ENCODE measurements at places on chromosomes 3 and 15. TPM values are rescaled to one million over a fixed set of nuclear protein-coding genes. Genes with fewer than 3 reads are reported as not detected.

DNA sequence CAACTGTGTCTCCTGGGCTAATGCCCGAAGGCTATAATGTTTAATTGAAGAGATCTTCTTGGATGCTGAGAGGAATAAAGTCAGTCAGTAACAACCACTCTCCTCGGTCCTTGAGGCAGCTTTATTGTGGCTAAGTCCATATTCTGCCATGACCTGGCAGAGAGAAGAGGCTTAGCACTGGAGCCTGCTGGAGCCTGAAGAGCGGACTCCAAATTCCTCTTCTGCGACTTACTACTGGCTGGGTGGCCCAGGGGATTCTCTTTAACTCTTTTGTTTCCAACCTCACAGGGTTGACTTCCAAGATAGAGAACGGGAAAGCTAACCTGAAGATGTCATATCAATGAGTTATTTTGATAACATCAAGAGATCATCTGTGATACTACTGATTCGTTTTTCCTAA is 71.1 kb downstream of the MYO1E start:
- DNase-seq: no peak

GYG1 gene
- total RNA-seq: 54.5 TPM

- no peak for DNase-seq
These were observed 73.8 kb upstream of the ATP13A5 start for GRCh38 chr3:193452338-193452737.

DNA sequence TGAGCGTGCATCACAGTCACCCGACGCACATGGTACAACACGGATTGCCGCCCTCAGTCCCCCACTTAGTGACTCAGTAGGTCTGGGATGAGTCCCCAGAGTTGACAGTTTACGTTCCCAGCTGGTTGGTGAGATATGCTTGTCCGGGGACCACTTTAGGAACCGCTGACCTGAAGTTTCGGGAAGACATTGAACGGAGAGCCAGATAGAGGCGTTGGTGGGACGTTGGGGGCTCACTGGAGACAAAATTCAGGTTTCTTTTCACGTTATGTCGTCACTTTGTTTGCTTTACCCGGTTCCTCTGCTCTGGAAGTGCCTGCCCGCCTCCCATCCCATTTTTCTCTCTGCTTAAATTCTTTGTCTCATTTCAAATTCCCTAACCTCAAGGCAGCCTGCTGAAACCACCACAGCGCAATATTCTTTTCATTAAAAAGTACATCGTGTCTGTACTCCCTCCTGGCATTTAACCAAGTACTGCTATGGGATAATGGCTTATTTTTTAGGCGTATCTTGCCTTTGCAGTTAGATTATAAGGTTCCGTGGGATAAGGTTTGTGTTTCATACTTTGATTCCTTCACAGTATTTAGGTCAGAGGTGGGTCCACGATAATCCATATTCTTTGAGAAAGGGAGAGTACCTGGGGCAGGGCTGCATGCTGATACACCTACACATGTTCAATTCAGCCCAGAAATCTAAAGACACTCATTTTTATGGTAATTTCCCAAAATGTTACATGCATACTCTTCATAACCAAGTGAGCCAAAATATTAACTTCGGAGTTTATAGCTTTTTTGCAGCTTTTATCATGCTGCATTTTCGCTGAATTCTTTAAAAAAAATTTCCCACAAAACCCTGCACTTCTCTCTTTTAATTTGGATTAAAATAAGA is 921 bp downstream of the LMLN start:
- no peak for DNase-seq

LRRC31 gene
- 0.78 TPM for total RNA-seq

DNA sequence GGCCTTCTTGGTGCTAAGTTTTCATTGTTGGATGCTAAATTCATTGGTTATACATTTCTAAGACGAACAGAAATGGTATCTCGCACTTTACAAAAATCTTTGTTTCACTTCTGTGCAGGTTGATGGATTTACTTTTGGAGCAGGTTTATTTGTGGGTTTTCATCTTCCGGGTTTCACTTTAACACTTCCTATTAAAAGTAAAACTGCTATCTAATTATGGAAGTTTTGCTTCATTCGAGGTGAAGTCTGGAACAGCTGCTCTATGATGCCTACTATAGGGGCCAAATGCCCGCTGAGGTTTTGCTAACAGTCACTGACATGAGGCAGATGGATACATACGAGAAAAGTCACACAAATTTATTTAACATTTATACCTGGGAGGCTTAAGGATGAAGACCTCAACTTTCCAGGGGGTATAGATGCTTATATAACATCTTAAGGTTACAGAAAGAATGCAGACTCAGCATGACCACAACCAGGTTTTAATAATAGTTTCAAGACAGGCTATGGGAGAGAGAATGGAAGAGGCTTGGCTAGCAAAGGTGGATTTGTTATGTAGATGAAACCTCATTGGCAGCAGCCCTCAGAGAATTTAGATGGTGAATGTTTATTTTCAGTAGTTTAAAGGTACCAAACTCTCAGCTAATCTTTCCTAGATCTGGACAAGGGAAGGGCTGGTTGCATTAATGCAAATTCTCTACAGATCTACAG is 54.2 kb downstream of the OSTN start:
- no peak for DNase-seq

DNA sequence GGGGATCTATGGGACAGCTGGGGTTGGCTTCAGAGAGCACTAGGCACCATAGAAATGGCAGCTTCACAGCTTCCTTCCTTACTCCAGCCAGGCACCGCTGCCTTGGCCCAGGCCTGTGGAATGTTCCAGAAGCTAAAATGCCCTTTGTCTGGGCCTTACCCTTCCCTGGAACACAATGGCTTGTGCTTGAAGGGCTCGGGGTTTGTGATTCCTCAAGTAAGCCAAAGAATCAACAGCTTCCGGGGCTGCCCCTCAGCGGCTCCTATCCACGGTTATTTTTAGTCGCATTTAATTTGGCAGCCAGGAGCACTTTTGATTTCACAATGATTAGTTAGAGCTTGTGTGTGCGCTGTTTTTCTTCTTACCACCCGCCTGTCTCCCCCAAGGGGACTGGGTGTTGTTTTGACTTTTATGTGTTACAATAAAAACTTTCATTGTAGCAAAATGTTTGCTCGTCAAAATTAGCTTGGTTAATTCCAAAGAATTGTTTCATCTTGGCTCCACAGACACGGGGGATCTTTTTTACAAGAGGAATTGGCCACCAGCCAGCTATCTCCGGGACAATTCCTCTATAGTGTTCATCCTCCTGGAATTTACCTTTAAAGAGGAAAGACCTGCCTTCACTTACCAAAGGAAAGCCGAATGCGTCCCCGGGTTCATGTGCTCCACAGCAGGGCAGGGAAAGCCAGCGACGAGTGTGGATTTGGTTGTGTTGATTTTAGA is 73.8 kb downstream of the TLE3 start:
- DNase-seq: peak; percentile 62

GRCh38 chr3:150656316-150656715 is 47.4 kb downstream of the ERICH6 start:
- no peak for DNase-seq

DNA sequence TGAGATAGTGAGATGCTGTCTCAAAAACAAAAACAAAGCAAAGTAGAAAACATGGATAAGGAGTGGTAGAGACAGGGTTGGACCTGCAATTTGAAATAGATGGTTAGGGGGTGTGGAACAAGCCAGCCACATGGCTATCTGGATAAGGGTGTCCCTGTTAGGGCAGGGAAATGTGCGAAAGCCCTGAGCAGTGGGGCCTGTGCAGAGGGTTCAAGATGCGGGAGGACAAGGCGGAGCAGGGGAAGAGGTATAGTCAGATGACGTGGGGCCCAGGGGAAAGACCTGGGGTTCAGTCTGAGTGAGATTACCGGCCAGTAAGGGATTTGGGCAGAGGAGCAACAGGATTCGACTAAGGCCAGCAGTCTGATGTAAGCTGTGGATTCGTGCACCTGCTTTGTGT is 18.4 kb upstream of the NR2E3 start:
- DNase-seq: no peak

GRCh38 chr15:40871749-40872617 is 2.1 kb downstream of the RHOV start:
- DNase-seq: peak; percentile 84

SLC2A2 gene
- total RNA-seq: not detected

DNA sequence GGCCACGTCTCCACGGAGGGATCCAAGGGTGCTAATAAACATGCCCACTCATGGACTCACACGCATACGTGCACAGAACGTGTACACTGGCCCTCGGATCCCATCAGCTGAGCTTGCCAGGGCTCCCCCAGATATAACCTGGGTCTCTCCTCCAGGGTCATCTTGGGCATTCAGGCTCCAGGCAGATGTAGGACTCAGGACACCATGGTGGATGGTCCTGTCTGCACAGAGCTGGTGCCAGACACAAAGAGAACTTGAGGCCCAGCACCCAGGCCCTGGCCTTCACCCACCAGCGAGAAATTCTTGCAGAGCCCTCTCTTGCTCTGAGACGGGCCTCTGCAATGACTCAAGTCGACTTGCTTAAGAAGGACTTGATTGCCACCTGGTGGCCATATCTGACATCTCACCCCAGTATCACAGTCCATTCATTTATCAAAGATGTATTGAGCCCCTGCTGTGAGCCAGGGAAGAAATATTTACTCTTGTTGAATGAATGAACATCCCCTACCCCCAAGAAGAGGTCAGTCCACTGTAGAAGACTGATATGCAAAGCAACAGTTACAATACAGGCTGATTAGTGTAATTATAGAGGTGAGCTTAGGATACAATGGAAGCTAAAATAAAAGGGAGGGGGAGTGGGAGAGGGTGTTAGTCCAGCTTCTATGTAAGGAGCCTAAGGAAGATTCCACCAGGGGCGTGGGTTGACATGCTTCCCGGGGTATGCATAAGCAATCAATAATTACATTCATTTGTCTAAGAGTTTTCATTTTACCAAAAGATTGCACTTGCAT is 34.2 kb upstream of the VPS8 start:
- peak; percentile 93 for DNase-seq

DNA sequence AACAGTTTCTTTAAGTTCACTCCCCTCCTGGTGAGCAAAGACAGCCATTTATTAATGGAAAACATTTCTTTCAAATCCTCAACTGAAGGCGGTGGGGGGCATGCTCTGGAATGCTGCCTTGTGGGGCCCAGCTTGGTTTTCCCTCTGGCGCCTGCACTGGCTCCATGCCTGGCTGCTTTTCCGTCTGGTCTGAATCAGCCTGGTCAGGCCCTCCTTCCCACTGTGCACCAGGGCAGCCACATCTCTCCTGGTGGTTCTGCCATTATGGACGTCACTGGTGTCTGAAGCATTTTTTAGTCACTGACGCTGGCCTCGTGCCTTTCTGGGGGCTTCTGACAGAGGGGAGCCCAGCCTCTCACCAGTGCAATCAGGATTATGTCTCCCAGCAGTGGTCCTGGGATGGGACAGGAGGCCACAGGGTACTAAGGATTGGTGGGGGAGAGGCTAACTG is 57.6 kb upstream of the APEH start:
- no peak for DNase-seq

DNA sequence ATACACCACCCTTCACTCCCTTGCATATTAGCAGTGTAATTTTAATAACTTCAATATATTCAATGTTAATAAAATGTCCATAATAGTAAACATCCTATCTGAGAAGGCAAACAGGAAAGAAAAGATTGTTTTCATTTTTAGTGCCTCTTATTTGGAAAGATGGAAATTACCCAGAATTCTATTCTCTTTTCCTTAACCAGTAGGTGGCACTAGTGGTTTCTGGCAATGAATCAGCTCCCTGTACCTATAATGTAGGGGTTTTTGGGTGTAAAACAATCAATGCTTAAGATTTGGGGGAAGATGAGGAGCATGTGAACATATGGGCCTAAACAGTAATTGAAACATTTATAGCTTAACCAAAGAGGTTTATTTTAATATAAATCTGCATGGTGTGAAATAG is 5.7 kb upstream of the SEMA6D start:
- no peak for DNase-seq

LARP6 gene
- total RNA-seq: 19.1 TPM

DNA sequence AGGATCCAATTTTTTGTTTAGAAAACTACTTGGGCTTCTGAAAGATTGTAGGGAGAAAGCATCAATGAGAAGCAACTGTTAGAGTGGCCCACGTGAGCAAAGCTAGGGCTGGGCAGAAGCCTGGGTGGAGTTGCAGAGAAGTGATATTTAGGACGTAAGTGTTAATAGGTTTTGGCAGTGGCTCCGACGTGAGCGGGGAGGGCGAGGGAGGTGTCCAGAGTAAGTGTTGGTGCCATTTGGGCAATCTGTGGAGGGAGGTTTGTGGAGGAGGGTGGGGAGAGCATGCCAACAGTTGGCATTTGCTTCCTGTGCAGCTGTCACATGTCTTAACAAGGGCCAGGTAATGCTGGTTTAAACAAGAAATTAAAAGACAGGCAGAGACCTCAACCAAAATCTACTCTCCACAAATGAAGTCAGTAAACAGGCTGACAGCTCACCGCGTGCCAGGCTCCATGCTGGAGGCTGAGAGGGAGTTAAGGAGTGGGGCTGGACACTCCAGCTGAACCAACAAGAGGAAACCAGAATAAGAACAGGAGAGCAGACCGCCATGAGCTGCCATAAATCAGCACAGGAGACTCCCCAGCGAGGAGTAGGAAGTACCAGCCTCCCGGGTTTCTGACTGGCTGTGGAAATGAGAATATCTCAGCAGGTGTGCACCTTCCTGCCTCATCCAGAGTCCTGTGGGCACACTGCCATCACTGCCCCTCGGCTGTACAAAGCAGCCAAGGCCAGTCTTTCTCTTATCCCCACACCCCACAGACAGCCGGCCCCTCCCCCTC is 232.6 kb downstream of the ABHD5 start:
- no peak for DNase-seq

VGLL4 gene
- total RNA-seq: 88.3 TPM

DNA sequence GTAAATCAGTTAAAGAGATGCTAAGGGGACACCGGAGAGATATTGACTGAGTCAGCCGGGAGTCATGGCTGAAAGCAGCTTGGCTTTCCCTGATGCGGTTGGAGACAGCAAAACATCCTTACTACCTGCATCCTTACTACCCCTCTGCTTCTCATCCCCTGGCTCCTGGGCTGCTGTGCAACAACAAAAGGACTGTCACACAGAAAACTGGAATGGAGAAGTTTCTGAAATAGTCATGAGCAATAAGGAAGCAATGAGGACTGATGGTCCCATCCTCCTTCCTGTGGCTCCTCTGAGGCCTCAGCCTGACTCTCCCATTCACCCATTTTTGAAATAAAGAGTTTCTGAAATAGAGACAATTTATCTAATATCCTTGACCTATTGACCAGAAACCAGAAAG is 1.1 kb downstream of the HCLS1 start:
- no peak for DNase-seq

- DNase-seq: no peak
These were observed 3.6 kb downstream of the ADAMTSL3 start for GRCh38 chr15:83657549-83657948.

LMAN1L gene
- total RNA-seq: not detected

All from ureter (tissue), 1 donor.